ENCODE measurements at places on chromosomes 3 and 15.

GRCh38 chr3:56339244-56339643, 129.0 kb downstream of the ERC2 start:
- DNase-seq, result no peak

DNA sequence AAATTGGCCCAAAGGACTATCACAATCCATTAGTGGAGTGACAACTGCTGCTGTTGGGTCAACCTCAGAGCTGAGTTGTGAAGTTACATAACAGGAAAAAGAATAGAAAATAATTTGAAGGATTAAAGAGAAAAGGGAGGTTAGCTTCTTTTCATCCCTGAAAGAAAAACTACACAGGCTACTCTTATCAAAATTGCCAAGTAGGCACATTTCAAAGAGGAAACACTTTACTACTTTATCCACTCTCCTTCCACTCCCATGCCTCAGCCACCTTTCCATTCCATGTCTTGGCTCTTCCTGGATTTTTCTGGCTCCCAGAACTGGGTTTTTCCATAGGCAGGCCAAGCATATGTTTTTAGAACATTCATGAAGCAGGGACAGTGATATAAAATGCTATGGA, 384.0 kb upstream of the RORA start:
- no peak for DNase-seq

- no peak for DNase-seq
Observed at GRCh38 chr3:43996379-43997301, 245.0 kb upstream of the TOPAZ1 start.

DNA sequence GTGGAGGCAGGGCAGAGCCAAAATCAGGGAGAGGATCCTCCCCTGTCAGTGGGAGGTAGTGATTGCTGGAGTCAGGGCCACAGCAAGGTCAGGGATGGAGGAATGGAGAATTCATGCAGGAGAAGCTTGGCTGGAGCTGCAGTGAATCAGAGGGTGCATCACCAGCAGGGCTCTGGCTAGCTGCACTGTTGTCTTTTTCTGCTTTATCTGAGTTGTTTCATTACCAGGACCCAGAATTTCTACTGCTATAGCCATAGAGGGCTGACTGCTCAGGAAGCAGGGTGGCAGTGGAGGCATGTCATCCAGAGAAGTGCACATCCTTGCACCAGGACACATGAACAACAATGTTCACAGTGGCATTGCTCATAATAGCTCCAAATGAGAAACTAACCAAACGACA, 113.5 kb upstream of the GALNT15 start:
- DNase-seq, result no peak

DNA sequence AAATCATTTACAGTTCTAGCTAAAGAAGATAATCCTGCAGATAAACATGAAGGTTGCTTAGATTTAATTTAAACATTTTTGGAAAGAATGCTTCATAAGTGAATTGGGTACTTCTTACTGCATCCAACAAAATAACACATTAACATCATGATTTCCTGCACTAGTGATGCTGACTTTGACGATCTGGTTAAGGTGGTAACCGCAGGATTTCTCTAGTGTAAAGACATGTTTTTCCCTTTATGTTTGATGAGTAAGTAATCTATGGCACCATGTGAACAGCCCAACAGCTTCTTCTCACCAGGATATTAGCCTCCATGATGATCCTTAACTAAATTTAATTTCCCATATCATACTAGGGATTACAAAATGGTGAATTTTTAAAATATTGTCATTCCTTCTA, 14.1 kb downstream of the SPPL2A start:
- no peak for DNase-seq

- no peak for DNase-seq
Observed at GRCh38 chr3:142095841-142096240, 53.5 kb downstream of the TFDP2 start.

DNA sequence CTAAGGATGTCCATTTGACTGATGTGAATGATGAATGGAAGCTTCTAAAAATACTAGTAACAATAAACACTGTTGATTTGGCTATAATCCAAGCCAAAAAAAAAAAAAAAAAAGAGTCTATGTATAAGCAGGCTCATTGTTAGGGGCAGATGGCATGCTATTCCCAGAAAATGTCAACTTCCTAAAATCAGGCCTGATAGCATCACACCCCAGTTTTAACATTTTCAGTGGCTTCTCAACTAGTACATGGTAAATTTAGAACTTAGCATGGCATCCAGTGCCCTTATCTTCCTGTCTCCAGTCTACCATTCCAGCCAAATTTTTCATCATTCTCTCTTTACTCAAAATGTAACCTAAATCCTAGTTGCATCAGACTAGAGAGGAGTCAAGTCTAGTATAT, 288.2 kb upstream of the ZNF385D start:
- DNase-seq, result no peak

DNA sequence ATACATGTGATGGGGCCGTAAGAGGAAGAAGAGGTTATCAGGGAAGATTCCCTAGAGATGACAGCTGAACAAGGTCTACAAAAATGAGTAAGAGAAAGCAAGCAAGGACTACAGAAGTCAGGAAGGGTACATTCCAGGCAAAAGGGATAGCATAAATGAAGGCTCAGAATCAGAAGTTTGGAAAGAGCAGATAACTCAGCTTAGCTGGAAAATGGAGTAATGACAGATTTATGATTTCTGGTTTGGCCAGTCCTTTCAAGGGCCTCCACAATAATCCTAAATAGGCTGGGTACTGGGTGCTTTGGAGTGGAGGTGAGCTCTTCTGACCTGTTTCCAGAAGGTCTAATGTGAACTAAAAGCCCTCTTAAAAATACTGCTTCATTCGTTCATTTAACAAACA, 110.7 kb downstream of the MYO5A start:
- DNase-seq, result no peak

DNA sequence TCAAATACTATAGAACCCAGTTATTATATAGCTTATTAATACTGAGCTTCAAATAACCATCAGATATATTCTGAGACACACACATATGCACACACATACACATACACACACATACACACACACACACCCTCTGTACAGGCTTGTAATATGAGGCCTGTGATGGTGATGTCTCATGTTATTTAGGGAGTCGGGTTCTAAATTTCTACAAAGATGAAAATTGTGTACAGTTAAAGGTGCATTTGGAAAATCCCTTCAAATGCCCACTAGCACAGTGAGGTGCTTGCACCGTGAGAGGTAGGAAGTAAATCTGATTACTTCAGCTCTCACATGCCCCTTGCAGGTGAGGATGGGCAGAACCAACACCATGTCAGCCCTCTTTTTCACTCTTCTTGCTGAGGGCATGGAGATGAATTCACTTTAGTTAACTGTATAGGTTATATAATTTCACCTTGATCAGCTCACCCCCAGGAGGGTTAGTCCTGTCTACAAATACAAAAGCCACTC, 294.5 kb upstream of the PROK2 start:
- DNase-seq, result no peak

GRCh38 chr15:100234158-100235029, 107.4 kb downstream of the ADAMTS17 start:
- DNase-seq, result no peak

DNA sequence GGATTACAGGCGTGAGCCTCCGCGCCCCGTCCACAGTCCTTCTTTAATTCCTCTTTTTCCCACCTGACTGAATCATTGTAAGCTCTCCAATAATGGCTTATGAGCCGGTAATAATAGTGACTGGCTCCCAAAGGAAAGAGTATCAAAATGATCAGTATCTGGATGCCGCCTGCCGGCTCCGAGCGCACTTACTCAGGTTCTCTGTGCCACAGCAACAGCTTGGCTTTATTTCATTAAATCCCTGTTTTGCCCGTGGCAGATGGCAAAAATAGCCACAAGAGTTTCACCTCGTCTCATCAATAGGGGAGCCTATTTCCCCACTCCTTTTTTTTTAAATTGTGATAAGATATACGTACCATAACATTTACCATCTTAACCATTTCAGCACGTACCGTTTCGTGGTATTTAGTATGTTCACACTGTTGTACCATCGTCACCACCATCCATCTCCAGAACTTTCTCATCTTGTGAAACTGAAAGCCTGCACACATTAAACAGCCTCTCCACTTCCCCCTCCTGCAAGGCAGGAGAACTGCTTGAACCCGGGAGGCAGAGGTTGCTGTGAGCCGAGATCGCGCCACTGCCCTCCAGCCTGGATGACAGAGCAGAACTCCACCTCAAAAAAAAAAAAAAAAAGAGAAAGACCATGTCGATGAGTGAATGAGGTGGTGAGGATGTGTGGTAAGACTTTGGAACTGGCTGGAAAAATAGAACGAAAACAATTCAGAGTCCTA, 80.7 kb upstream of the DLG1 start:
- DNase-seq, result no peak

DNA sequence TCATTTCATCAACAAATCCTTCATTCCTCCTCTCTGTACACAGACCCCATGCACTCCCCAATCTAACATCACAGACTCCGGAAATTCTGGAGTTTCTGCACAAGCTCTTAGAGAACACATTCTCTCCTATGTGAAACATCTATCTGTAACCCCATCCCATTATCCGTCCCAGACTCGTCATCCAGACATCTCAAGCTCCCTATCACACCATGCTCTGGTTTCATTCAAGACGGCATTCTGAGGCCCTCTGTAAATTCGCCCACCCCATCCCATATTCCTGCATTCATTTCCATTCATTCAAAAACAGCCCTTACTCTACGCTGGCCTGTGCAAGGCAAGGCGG, 575 bp downstream of the LEO1 start:
- DNase-seq, result no peak

GRCh38 chr15:39735120-39735717, 47.4 kb downstream of the FSIP1 start:
- no peak for DNase-seq

DNA sequence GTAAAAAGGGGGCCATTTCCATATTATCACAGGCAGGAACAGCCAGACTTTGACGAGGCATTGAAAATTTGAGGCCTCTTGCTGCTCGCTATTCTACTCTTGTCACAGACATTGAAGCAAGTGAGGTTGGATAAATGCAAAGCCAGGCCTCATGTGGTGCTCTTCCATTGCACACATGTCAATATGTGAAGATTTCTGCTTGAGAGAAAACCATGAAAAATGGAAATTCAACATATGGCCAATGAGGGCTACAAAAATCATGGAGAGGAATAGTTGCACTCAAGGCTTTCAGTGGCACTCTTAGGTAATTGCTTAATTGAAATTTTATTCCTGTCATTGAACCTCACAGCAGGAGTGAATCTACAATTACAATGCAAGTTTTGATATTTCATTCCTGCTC, 185.6 kb upstream of the MBNL1 start:
- DNase-seq, result no peak

DNA sequence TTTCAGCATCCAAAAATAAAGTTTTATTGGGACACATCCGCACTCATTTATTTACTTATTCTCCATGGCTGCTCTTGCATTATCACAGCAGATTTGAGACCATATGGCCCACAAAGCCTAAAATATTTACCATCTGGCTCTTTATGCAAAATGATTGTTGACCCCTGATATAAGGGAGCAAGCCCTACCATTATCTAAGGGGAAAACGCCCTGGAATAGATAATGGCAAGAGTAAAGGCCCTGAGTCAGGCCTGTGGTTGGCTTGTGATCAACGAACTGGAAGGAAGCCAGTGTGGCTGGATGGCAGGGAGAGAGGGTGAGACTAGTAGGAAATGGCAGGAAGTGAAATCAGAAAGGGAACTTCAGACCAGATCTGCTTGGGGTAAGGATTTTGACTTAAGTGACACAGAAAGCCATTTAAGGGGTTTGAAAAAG, 24.6 kb upstream of the DMXL2 start:
- no peak for DNase-seq

- no peak for DNase-seq
Observed at GRCh38 chr3:101638261-101638745, 38.6 kb downstream of the ZBTB11 start.

DNA sequence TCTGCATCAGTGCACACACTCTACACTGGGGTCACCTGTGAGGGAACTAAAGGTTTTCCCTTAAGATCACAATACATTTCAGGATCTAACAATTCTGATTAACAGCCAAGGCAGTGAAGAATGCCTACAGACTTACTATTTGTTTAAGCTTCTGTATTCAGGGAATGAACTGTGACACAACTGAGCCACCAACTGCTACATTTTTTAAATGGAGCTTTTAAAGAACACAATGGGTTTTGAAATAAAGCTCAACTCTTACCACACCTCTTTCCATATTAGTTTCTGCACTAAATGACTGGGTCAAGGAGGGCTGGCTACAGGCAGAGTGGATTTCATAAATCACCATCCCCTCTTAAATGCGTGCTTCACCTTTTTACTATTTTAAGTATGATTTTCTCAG, 100.2 kb downstream of the TMCC1 start:
- no peak for DNase-seq

GRCh38 chr15:69479971-69480370, 27.4 kb downstream of the RPLP1 start:
- no peak for DNase-seq

DNA sequence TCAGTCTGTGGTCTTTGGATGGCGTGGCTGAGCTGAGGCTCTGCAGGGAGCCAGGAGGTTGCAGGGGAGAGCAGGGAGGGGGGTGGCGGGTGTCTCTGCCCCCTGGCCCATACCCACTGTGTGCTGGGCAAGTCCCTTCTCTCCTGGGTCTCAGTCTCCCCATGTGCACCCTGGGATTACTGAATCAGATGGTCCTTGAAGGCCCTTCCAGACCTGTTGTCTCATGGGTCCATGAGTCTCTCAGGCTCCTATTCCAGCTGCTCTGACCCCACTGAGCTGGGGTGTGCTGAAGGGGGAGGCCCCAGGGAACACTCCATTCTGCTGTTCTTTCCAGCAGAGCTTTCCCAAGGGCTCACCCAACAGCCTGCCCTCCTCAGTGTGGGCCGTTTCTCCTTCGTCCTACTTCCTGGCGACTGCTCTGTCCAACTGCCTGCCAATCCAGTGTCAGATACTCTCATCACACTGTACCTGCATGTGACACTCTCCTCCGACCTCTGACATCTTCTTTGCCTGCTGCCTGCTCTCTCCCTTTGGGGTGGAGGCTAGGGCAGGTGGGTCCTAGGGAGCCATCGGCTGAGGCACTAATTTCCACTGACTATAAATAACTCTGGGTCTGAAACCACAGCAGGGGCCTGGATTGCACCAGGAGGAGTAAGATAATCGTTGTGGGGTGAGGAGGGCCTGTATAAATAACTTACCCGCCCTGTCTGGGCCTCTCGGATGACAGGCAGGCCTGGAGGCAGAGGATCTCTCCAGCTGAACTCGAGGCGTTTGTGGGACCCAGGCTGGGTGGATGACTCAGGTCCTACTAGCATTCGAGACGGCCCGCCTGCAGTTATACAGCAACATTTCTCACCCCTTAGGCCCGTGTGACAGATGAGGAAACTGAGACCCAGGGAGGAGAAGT, 67.1 kb downstream of the ATP2B2 start:
- DNase-seq, result no peak

DNA sequence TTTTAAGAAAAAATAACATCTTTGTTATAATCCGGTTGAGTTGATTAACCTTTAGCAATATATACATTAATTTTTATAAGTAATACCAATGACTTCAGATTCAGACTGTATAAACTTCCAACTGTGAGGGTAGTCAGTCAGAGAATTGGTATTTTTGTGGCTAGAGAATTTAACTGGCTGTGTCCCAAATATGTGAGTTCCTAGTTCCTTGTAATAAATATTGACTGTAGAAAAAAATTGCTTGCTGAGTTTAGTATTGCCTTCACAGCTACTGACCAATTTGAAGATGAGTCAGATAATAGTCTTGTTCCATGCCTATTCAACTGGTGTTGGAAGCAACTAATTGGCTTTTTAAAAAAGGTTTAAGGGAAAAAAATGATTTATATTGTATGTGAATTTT, 210.8 kb downstream of the GAP43 start:
- no peak for DNase-seq

- DNase-seq, result no peak
Observed at GRCh38 chr15:57600197-57600596, 8.5 kb downstream of the MYZAP start.

Measured in activated CD8-positive, alpha-beta memory T cell treated with anti-CD3 and anti-CD28 coated beads for 1 hour (primary cell).